ENCODE measurements at places on chromosomes 3 and 15. TPM values are rescaled to one million over a fixed set of nuclear protein-coding genes. Genes with fewer than 3 reads are reported as not detected.

- H3K27ac ChIP-seq = peak overlapping the region; percentile 23
- H3K36me3 ChIP-seq = no peaks in the 10 kb centered on the region
- H3K27me3 ChIP-seq = no peaks in the 10 kb centered on the region
- peak; percentile 68 for DNase-seq
- H3K4me3 ChIP-seq = no peak overlapping the region
Observed at GRCh38 chr3:64242435-64242834, 17.2 kb upstream of the PRICKLE2 start.

DNA sequence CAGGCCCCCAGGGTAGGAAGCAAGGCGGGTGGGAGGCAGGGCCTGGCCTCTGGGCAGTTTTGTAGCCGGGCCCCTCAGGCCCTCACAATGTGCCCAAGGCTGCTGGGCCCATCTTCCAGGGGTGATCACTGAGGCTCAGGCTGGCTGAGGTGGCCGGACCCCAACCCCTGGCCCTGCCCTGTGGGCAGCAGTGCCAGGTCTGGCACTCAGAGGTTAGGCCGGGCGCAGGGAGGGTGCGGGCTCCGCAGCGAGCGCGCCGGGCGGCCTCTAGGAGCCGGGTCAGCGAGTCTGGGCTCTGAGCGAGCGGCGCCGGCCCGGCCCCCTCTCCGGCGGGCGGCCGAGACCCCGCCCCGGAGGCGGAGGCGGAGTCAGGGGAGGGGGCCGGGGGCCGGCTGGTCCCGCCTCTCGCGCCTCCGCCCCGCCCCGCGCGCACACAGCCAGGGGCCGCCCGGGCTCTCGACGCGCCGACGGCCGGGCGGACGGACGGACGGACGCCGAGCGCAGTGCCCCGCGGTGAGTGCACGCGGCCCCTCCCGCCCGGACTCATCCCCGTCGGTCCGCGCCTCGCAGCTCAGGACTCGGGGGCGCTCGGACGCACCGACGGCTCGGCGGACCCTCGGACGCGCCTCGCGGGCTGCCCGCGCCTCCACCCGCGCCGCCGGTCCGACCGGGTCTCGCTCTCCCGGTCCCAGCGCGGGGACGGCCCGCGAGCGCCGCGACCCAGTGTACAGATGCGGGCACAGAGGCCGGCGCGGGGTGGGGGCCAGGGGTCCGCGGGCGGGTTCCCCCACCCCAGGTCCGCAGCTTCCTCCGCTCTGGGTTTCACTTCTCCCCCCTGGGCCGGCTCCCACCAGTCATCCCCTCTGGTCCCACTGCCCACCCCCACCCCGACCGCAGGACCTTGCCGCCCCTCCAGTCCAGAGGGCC, at the start of gene FBLN2:
Gene FBLN2, plus strand, starts transcription at position 430 of the 927 bp plus-strand sequence. CDS start 21,231 bp downstream, outside the sequence.
- H3K4me3 ChIP-seq = peak within 1 kb of the TSS; percentile 36
- peaks cover 14% of the 10 kb centered on the region for H3K4me1 ChIP-seq
- H3K27me3 ChIP-seq = no peaks in the 10 kb centered on the region
- no peak within 1 kb of the TSS for H3K27ac ChIP-seq
- no peaks in the 10 kb centered on the region for H3K36me3 ChIP-seq
- DNase-seq = peak; percentile 83

DNA sequence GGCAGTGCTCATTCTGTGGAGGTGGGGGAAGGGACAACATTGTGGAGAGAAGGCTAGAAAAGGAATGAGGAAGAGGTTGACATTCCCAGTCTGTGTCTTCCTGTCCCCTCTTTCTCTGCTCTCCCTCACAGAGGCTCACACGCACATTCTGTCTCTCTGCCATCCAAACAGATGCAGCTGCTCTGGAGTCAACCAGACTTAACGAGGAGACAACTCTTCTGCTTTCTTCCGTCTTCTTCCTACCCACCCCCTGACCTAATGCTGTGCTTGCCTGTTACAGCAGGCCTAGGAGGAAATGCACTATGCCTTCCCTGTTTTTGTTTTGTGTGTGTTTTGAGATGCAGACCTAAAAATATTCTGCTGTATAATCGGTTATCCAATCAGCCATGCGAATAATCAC, 121.9 kb downstream of the CACNA1D start:
- H3K27ac ChIP-seq = no peak overlapping the region
- no peak overlapping the region for H3K4me3 ChIP-seq
- H3K4me1 ChIP-seq = peaks cover 5% of the 10 kb centered on the region
- H3K36me3 ChIP-seq = no peaks in the 10 kb centered on the region
- no peaks in the 10 kb centered on the region for H3K27me3 ChIP-seq
- no peak for DNase-seq

GRCh38 chr3:161423911-161424522, 52.7 kb upstream of the SPTSSB start:
- H3K27ac ChIP-seq = no peak overlapping the region
- no peak overlapping the region for H3K4me3 ChIP-seq
- no peaks in the 10 kb centered on the region for H3K27me3 ChIP-seq
- DNase-seq = peak; percentile 54
- H3K4me1 ChIP-seq = peaks cover 5% of the 10 kb centered on the region
- H3K36me3 ChIP-seq = no peaks in the 10 kb centered on the region

GRCh38 chr3:129575997-129576384, 30.5 kb downstream of the PLXND1 start:
- H3K36me3 ChIP-seq = no peaks in the 10 kb centered on the region
- H3K27ac ChIP-seq = no peak overlapping the region
- H3K4me1 ChIP-seq = no peaks in the 10 kb centered on the region
- no peaks in the 10 kb centered on the region for H3K27me3 ChIP-seq
- no peak overlapping the region for H3K4me3 ChIP-seq

- H3K4me1 ChIP-seq = no peaks in the 10 kb centered on the region
- no peak for DNase-seq
- H3K27ac ChIP-seq = no peak overlapping the region
- H3K4me3 ChIP-seq = no peak overlapping the region
- no peaks in the 10 kb centered on the region for H3K36me3 ChIP-seq
Observed at GRCh38 chr3:129061023-129061887, 676 bp downstream of the GP9 start.

DNA sequence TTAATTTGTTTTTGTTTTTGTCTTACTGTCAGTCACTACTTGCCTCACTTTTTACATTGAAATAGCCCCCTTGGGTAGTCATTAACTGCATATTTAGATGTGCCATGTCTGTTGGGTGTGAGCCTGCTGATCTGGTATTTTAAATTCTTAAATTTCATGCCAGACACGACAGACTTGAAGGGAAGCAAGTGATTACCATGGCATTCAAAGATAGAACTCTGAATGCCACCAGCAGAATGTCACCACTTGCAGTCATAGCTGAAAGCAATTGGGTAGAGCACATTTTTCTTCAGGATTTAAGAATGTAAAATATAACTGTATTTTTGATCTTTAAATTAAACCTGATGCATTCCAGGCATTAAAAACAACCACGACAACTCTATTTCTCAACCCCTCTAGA, 396.5 kb upstream of the ATP10A start:
- H3K4me3 ChIP-seq = no peak overlapping the region
- H3K27me3 ChIP-seq = no peaks in the 10 kb centered on the region
- no peak for DNase-seq
- H3K27ac ChIP-seq = no peak overlapping the region

DNA sequence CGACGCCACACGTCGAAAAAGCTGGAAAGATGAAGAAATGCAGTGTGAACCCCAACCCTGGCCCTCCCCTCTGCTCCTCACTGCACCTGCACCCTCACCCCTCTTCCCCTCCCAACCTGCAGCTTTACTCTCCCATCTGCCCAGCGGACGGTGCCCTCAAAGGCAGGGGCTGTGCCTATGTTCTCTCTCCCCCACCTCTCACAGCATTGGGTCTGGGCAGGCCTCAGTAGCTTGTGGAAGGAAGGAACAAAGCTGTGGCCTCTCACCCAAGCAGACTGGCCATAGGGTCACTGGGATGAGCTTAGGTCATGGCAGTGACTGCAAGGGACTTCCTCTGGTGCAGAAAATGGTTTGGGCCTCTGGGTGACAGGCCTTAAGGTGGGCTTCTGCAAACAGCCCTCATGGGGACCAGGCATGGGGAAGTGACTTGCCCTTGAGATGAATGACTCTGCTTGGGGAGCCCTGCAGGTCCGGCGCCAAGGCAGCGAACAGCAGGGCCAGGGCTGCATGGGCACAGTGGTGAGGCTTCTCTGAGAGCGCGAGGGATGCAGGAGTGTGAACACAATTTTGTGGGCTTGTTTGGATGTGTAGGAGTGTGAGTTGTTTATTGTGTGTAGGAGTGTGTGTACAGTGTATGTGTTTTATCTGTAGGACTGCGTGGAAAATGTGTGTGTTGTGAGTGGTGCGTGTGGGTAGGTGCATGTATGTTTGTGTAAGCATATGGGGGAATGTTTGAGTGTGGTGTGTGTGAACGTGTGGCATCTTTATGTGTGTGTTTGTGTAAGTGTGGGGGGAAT, 29.2 kb downstream of the SRPRB start:
- no peak for DNase-seq
- no peak overlapping the region for H3K27ac ChIP-seq

DNA sequence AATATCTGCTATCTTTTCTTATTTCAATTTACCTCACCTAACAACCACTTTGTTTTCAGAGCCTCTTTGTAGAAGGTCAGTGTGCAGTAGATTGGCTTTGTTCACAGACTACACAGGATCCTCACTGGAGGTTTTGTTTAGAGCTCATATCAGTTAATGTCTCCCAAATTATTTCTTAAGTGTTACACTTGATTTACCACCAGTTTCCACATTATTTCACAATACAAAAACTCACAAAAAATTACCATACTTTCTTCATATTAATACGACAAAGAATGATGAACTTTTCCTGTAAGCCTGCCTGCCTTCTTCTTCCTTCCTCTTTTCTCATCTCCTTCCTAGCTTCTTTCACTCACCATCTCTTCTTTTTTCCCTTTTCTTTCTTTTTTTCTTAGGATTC, 133.3 kb downstream of the ALCAM start:
- H3K4me1 ChIP-seq = peaks cover 22% of the 10 kb centered on the region
- no peak overlapping the region for H3K27ac ChIP-seq
- DNase-seq = no peak
- no peak overlapping the region for H3K4me3 ChIP-seq
- H3K27me3 ChIP-seq = no peaks in the 10 kb centered on the region

- DNase-seq = no peak
- H3K27ac ChIP-seq = no peak overlapping the region
- H3K4me1 ChIP-seq = peaks cover 14% of the 10 kb centered on the region
- H3K4me3 ChIP-seq = no peak overlapping the region
Observed at GRCh38 chr15:95277266-95277665, 1045.9 kb downstream of the MCTP2 start.

GRCh38 chr15:97177151-97177577, 783.3 kb upstream of the ARRDC4 start:
- peak; percentile 16 for DNase-seq
- no peak overlapping the region for H3K4me3 ChIP-seq
- H3K27ac ChIP-seq = peak overlapping the region; percentile 10
- no peaks in the 10 kb centered on the region for H3K27me3 ChIP-seq
- no peaks in the 10 kb centered on the region for H3K36me3 ChIP-seq

GRCh38 chr3:171783626-171784025, 26.7 kb downstream of the PLD1 start:
- H3K4me3 ChIP-seq = no peak overlapping the region

- no peaks in the 10 kb centered on the region for H3K27me3 ChIP-seq
- no peaks in the 10 kb centered on the region for H3K36me3 ChIP-seq
- H3K4me1 ChIP-seq = peaks cover 15% of the 10 kb centered on the region
- H3K27ac ChIP-seq = no peak overlapping the region
- DNase-seq = no peak
- H3K4me3 ChIP-seq = no peak overlapping the region
Observed at GRCh38 chr3:8438507-8439079, 63.0 kb upstream of the LMCD1 start.

PRRT3 gene
- 2.5 TPM for total RNA-seq

ACAN gene
- total RNA-seq = 0.16 TPM

GAP43 gene
- 0.60 TPM for total RNA-seq

ARIH1 gene
- 62.1 TPM for total RNA-seq

RGMA gene
- total RNA-seq = 2.0 TPM

MME gene
- total RNA-seq = 250 TPM

EBLN2 gene
- 9.3 TPM for total RNA-seq

TM4SF1 gene
- total RNA-seq = 164 TPM

SLCO2A1 gene
- 2.3 TPM for total RNA-seq

LRRIQ4 gene
- total RNA-seq = not detected

PCSK6 gene
- total RNA-seq = 40.5 TPM
